Activated CD8-positive, alpha-beta T cell treated with anti-CD3 and anti-CD28 coated beads, Interleukin-2, amount 10 ng/mL, durations not matched to agents 7 days and 5 days (primary cell): ENCODE measurements at places on chromosomes 11 and 22.

- no peaks in the 10 kb centered on the region for H3K4me1 ChIP-seq
- no peaks in the 10 kb centered on the region for H3K36me3 ChIP-seq
- H3K27me3 ChIP-seq, result peaks cover 19% of the 10 kb centered on the region
- DNase-seq, result peak; percentile 11
- H3K27ac ChIP-seq, result no peak overlapping the region
- H3K4me3 ChIP-seq, result no peak overlapping the region
Observed at GRCh38 chr22:22403771-22404170, 104.8 kb downstream of the ZNF280B start.

- H3K4me1 ChIP-seq, result no peaks in the 10 kb centered on the region
- DNase-seq, result no peak
- H3K4me3 ChIP-seq, result no peak overlapping the region
- H3K27me3 ChIP-seq, result no peaks in the 10 kb centered on the region
- H3K27ac ChIP-seq, result no peak overlapping the region
- H3K36me3 ChIP-seq, result peaks cover 50% of the 10 kb centered on the region
Observed at GRCh38 chr22:24118689-24119384, 62.5 kb upstream of the SUSD2 start.

- H3K27me3 ChIP-seq, result no peaks in the 10 kb centered on the region
- H3K4me3 ChIP-seq, result no peak overlapping the region
- no peaks in the 10 kb centered on the region for H3K36me3 ChIP-seq
- no peak overlapping the region for H3K27ac ChIP-seq
- H3K4me1 ChIP-seq, result no peaks in the 10 kb centered on the region
Observed at GRCh38 chr11:16788141-16789062, 50.0 kb downstream of the C11orf58 start.

DNA sequence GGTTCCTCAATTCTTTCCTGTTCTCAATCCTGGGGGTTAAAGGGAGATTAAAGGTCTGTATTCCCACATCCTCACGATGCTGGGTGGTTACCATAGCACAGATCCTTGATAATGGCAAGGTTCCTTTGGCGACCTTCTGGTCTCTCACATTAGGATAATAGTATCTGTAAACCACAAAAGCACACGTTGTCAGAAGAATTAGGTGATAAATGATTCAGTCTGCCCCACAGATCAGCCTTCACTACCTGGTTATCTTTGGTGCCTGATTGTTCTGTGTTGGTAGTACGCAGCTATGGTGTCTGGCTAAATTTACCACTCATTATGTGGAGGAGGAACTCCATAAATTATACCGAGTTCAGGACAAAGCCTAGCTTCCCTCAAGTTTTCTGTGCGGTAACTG lies 78.4 kb downstream of the C2CD3 start:
- peaks cover 34% of the 10 kb centered on the region for H3K36me3 ChIP-seq
- no peaks in the 10 kb centered on the region for H3K4me1 ChIP-seq
- DNase-seq, result no peak
- no peak overlapping the region for H3K27ac ChIP-seq
- H3K27me3 ChIP-seq, result no peaks in the 10 kb centered on the region
- H3K4me3 ChIP-seq, result no peak overlapping the region

- H3K36me3 ChIP-seq, result peaks cover 19% of the 10 kb centered on the region
- no peak overlapping the region for H3K4me3 ChIP-seq
- peaks cover 4% of the 10 kb centered on the region for H3K4me1 ChIP-seq
Observed at GRCh38 chr11:69094111-69094914, 45.6 kb downstream of the TPCN2 start.

DNA sequence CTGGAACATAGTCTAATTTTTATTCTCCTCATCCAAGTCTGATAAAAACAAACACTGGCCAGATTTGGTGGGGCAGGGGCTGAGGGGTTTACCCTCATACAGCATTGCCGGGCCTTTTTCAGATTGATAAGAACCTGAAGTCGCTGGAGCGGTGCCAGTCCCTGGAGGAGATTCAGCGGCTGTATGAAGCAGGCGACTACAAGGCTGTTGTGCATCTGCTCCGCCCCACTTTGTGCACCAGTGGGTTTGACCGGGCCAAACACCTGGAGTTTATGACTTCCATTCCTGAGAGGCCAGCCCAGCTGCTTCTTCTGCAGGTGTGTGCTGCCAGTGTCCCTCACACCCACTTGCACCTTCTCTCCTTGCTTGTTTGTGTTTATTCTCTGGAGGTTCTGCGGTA lies 55.8 kb downstream of the CABIN1 start:
- peaks cover 2% of the 10 kb centered on the region for H3K4me1 ChIP-seq
- H3K27me3 ChIP-seq, result no peaks in the 10 kb centered on the region
- no peak overlapping the region for H3K4me3 ChIP-seq
- no peak overlapping the region for H3K27ac ChIP-seq

DNA sequence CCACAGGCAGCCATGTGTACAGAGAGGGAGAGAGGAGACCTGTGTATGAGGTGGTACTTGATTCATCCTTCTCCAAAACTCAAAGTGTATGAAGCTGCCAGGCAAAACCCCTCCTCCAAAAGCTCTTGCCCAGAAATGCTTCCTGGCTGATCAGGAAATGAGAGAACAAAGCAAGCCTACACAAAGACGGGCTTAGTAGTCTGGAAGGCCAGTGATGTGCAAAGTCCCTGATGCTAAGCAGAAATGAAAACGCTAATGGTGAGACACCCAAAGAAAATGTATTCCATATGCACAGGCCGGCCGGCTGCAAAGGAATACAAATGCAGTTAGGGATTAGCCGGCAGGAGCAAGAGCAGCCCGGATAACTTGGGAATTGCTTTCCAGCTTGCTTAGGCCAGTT lies 234.9 kb upstream of the CADM1 start:
- DNase-seq, result no peak
- no peaks in the 10 kb centered on the region for H3K27me3 ChIP-seq
- no peaks in the 10 kb centered on the region for H3K36me3 ChIP-seq
- no peaks in the 10 kb centered on the region for H3K4me1 ChIP-seq

DNA sequence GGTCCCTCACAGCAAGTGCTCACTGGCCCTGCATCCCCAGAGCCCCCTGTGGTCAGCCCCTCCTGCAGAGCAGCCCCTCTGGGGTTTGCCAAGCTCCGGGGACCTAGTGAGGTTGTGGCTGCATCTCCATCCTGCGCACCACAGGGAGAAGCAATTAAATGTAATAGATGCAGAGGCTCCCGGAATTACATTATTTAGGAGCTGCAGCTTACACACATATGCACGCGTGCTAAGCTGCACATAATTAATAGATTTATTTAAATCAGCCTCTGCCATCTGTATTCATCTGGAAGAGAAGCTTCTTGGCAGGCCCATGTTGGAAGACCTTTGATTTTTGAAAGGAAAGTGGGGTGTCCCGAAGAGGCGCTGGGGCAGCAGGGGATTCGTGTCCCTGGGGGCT lies 1271.5 kb downstream of the BRD1 start:
- H3K27ac ChIP-seq, result no peak overlapping the region
- H3K4me3 ChIP-seq, result no peak overlapping the region
- DNase-seq, result no peak
- H3K27me3 ChIP-seq, result no peaks in the 10 kb centered on the region
- no peaks in the 10 kb centered on the region for H3K36me3 ChIP-seq

GRCh38 chr11:111307472-111308108 lies 9.2 kb downstream of the POU2AF3 start:
- no peaks in the 10 kb centered on the region for H3K36me3 ChIP-seq
- no peak overlapping the region for H3K4me3 ChIP-seq
- DNase-seq, result no peak
- no peaks in the 10 kb centered on the region for H3K4me1 ChIP-seq
- no peak overlapping the region for H3K27ac ChIP-seq

DNA sequence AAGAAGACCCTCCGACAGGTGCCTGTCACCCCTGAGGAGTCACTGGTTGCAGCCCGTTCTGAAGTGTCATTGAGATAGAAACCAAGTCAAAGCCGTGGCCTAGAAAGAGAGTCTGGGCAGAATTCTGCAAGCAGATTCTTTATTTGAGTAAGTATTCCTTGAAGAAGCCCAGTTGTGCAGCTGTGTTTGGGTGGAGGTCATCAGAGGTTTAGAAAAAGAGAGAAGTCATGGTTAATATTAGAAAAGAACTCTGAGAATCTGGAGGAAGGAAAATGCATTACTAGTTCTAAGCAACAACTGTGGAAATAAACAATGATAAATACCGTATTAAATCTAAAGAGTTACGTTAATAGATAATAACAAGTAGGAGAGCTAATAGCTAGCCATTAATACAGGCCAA lies 118.8 kb upstream of the KIRREL3 start:
- no peaks in the 10 kb centered on the region for H3K4me1 ChIP-seq
- H3K4me3 ChIP-seq, result no peak overlapping the region
- H3K27me3 ChIP-seq, result no peaks in the 10 kb centered on the region
- DNase-seq, result no peak

DNA sequence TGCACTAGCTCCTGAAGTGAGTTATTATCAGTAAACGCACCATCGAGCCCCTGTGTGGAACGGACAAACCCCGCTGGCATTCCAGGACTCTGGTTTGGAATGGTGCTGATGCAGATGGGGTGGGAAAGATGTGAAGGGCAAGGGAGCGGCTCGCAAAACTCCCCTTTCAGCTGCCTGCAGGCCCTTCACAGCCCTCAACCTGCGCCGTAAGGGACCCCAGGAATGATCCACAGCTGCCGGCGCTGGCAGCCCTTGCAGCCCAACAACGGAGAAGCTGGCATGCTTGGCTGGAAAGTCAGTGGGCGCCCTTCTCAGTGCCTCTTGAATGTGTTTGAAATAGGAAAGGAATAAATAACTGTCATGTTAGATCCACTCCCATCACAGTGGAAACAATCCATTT lies 1445.5 kb downstream of the BRD1 start:
- no peaks in the 10 kb centered on the region for H3K27me3 ChIP-seq
- no peaks in the 10 kb centered on the region for H3K4me1 ChIP-seq
- DNase-seq, result no peak
- H3K27ac ChIP-seq, result no peak overlapping the region
- H3K4me3 ChIP-seq, result no peak overlapping the region
